ENCODE measurements at places on chromosomes 5 and 9.
A peak's percentile ranks its signal among the peaks of the same experiment; 100 is the strongest.

DNA sequence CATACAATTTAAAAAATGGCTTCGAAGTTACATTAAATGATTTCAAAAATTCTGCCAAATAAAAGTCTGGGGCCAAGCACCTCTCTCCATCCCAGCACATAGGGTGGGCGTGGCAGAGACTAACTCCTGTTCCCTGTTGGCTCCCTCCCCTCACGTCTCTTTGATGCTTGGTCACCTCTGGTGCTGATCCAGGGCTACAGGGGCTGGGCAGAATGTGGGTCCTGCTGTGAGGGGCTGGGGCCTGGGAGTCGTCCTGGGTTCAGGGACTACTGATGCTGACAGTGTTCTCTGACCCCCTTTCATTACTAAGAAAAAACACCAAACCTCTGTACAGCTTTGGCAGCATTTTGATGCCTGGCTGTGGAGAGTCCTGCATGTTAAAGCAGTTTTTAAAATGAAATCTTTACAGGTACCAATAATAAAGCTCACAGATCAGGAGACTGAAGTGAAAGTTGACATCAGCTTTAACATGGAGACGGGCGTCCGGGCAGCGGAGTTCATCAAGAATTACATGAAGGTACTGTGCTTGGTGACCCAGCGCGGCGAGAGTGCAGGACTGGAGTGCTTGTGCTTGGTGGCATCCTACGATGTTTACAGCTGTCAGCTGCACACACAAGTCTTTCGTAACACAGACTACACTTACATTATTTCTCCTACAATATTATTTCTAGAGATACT is 29.0 kb downstream of the TENT4A start:
- DNase-seq, result no peak

- DNase-seq, result no peak
Observed at GRCh38 chr5:137825165-137825564, 42.5 kb upstream of the MYOT start.

DNA sequence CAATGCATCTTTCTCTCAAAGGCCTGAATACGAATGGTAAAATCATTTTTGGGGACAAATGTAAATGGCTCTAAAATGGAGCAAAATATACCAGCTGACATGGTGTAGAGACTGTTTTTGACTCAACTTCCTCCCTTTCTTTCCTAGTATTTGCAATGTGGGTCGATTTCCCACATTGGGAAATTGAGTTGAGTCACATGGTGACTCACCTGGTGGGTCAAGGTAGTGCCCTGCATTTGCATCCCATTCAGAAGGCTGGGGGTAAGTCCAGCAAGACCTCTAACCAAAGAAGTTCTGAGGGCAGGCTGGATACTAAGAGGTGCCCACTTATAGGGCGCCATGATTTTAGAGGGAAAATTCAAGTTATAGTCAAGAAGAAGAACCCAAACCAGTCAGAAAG is 179.6 kb upstream of the MPDZ start:
- no peak for DNase-seq

DNA sequence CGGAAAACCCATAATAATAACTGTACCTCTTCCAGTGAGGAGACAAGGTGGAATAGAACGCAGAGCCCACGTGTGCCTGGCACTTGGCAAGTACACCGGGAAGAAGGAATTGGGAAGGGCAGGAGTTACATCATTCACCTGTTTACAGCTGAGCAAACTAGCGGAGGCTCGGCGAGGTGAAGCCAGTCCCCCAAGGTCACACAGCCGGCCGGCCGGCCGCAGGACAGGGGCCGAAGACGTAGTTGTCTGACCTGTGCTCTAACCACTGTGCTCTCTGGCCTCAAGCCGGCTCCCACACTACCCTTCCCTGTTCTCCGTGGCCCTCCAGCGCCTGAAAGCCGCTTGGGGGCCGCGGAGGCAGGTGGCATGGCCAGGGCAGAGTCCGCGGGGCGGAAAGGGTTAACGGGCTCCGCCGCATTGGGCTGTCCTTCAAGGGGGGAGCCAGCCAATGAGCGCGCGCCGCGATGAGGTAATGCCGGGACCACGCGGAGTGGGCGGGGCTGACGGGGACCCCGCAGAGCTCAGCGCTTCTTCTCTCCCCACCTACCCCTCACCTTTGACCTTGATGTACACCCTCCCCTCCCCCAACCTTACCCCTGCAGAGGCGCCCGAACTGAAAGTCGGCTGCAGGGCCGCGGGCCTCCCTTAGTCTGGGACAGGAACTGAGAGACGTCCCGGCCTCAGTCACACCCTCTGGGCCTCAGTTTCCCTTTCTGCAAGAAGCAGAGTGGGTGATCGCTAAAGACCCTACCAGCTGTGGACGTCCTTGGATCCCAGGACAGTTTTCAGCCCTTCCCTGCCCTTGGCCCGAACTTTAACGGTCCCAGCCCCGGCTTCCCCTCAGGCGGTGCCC is 125.1 kb downstream of the C9orf50 start:
- DNase-seq, result peak; percentile 76

GRCh38 chr5:13601112-13601511 is 343.4 kb downstream of the DNAH5 start:
- DNase-seq, result no peak
